ENCODE measurements at places on chromosomes 7 and 10.

DNA sequence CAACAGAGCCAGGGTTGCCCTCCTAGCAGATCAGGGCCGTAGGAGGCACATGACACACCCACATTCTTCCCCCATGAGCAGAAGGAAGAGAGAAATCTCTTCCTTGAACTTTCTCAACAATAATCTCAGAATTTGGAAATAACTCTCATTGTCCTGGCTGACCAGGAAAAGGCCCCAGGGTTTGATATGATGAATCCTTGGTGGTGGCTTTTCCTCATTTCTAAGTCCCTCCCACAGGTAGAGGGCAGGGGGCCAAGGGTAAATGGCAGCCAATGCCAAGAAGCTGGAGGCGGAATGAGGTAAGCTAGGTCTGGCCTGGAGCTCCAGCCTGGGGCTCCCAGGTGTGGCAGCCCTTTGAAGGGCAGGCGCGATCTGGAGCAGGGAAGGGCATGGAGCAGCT lies 67.8 kb downstream of the GRB10 start:
- DNase-seq: no peak

DNA sequence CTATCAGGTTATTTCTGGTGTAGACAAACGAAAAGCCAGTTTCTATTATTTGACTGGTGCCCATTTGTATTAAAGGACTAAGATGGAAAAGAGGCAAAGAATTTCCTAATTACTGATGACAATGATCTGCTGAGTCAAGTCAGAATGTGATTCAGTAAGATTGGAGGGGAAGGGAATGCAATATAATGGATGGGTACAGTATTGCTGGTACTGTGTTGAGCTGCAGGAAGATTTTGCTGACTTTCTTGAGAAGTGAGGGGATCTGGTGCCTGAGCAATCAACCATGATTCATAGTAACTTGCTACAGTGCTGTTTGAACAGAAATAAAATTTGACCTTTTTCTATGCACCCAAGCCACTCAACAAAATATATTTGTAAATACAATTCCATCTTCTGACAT lies 139.1 kb upstream of the RHEB start:
- DNase-seq: no peak

- DNase-seq: no peak
Observed at GRCh38 chr10:73166972-73167371, 836 bp downstream of the ECD start.

DNA sequence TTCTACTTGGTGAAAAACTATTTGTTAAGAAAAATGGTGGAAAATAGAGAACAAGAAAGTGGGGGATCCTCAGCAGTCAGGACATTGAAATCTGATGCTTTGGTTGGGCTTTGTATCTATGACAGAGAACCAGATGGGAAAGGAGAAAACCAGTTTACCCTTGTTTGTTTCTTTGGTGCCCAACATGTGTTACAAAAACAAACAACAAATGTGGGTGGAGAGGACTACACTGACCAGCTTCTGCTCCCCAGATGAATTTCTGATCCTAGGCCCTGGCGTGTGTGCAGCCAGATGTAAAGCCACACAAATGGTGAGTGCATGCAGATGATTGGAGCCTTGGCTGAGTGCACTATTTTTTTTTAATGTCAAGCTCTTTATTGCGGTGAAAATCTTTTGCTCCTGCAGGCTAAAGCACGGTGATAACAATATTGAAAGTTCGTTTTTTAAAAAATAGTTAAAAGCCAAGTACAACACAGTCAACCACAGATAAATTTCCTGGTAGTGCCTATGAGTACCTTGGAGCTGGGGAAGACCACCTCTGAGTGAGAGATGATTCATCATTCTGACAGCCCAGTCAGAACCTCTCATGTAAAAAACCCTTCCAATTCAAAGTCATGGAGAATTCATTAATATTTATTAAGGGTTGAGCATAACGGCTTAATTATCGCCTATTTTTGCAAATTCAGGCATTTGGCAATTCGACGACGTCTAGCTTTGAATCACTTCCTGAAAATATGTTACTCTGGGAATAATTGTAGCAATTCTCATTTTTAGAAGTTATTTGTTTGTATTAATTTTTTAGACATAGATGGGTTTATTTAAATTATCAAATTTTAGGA lies 163.7 kb downstream of the AGMO start:
- no peak for DNase-seq

- no peak for DNase-seq
Observed at GRCh38 chr7:149831741-149832219, 6.4 kb upstream of the ZNF862 start.

GRCh38 chr10:97481071-97481470 lies 17.2 kb downstream of the MMS19 start:
- no peak for DNase-seq

- no peak for DNase-seq
Observed at GRCh38 chr10:77554996-77555397, 82.6 kb downstream of the KCNMA1 start.

- no peak for DNase-seq
Observed at GRCh38 chr10:102001435-102002068, 54.4 kb downstream of the ARMH3 start.

GRCh38 chr10:108791030-108791429 lies 1132.3 kb downstream of the XPNPEP1 start:
- DNase-seq: no peak

Data from T-cell (primary cell).